ENCODE measurements at places on chromosomes 3 and 15.

DNA sequence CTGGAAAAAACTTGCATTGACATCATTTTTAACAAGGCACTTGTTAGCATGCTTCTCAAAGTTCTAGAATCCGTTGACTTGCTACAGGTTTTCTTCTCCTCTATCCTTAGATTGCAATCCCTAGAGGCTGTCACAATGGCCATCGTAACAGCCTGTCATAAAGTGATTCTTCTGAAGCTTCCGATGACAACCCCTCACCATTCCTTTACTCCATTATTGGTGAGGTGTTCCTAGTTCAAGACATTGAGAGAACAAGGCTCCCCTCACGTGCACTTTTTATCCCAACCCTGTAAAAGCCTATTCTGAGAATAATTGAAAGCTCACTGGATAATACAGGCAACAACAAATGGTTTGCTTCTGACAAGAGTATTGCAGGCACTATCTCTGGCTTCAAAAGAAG lies 131.4 kb downstream of the ROBO1 start:
- no peak for DNase-seq

DNA sequence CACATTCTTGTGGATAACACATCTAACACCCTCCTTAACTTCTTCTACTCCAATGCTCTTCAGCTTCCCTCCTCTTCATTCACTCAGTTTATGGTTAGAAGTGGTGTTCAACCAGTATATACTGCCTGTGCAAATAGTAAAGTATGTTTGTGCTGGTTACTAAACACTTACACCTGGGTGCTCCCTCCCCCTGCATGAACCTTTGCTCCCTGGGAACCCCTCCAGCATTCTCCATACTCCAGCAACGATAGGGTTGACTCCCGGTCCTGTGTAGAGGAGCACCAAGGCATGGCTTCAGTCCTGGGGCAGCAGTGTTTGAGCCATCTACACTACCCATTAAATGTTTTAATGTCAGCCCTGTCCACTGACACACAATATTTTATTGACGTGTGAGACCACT lies 407.5 kb upstream of the DPH6 start:
- DNase-seq, result no peak

DNA sequence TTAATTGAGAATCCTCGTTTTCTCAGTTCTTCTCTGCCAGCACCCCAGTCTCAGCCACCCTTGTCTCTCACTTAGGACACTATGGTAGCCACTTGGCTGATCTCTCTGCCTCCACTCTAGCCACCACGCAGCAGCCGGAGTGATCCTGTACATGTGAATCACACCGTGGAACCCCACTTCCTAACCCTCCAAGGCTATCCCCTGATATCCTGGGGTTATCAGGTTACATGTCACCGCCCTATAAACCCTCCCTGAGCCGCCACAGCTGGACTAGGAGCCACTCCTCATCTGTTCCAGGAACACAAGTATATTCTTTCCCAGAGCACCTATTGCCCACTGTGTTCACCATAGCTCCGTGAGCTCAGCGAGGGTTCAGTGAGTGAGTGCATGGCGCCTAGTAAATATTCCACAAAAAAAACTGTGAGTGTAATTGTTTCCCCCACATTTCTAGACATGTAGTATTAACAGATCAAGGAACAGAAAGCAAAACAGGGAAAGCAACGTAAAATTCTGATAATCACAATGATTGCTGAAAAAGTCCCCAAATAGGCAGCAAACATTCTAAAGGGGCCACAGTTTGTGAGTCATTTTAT lies 661 bp upstream of the PARP14 start:
- DNase-seq, result no peak

DNA sequence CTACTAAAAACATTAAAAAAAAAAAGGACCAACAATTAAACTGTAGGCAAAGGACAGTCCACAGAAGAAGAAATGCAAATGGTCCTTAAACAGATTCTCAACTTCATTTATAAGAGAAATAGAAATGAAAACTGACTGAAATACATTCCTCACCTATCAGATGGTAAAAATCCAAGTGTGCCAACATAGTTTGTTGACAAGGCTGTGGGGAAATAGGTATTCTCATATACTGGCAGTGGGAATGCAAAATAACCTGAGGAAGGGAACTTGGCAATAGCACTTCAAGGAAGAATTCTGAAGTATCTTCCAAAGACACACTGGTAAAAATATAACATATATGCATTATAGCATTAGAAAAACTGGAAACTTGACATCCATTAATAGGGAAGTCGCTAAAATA lies 53.8 kb downstream of the SLC24A1 start:
- no peak for DNase-seq

DNA sequence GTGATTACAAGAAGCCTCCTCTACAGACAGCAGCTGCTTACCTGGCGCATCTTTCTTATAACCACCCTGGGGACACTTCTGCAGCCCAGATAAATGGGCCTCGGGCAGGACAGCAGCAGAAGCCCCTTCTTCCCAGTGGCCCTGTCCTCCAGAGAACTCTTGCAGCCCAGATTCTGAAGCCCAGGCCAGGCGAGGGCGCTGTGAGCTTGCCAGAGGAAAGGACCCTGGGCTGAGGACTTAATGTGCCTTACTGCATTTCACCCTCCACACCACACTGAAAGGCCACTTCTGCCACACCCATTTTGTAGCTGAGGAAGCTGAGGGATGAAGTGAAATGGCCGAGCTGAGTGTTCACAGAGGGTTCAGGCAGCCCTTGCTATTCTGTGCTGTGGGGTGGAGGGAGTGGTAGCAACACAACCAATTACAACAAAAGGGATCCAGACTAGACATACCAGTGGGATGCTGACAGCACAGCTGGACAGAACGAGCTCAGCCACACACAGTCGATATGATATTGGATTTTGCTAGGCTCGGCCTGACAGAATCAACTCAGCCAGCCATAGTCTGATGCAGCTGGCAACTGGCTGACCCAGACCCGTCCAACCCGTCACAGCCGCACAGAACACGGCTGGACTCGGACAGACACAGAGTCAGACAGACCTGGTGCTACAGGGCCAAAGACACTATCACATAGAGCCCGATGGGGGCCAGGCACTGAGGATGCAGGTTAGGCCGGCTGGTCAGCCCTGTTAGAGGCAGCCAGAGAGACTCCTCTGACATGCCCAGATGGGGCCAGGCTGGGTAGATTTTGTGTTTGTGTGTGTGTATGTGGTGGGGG lies 7.3 kb downstream of the ACOX2 start:
- DNase-seq, result no peak

DNA sequence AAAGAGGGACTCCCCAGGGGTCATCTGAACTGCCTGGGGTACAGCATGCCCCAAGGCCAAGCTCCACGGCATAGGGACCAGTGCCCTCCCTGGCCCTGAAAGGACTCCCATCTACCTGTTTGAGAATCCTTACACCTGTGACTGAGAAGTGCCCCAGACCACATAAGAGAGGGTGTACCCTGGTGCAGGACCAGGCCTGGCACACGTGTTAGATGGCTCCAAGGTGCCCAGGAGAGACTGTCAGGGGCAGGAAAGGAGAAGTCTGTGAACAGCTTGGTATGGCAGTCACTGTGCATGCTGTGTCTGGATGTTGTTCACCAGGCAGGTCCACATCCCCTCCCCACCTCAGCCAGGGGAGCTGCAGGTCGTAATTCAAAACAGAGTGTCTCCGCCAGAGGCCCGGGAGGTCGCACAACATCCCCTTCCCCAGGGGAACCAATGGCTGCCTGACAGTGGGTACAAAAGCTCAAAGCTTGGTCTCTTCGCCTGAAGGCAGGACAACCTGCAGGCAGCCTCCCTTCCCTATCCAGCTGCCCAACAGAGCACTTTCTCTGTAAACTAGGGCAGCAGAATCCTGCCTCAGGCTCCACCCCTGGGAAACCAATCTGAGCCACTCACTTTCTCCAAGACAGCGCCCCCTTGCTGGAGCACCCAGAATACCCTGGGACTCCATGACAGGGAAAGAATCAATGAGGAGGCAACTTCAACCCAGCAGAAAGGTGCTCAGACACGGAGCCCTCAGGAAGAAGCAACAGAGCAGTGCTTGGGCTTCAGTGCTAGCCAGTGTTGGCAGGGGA lies 3.9 kb downstream of the NUP210 start:
- no peak for DNase-seq

GRCh38 chr3:126484148-126484547 lies 8.5 kb upstream of the ZXDC start:
- DNase-seq, result no peak

DNA sequence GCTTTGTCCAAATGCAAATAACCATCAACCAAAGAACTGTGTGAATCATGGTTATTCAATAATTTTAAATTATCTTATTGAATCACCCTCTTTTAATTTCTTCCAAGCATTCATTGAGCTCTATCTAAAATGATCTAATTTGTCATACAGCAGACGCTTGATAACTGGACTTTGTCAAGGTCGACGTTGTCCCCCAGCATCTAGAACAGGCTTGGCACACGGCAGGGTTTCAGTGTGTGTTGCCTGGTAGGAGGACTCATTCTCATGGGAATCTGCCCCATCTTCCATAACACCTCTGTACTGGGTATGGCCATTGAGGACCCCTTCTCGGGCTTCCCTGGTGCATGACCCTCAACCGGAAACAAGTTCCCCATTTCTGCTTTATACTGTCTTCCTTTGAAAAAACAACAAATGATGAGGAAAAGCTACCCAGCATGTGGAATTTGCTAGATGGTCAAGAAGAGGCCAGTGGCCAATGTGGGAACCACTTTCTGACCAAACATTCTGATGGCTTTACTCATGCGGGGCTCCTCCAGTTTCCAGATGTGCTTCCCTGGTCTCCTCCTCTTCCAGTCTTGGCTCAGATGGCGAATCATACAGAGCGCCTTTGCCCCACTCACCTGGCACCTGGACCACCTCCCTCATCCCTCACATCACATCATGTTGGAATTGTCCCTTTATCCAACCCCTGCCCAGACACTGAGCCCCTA lies 41.7 kb upstream of the SEC22A start:
- DNase-seq, result no peak

DNA sequence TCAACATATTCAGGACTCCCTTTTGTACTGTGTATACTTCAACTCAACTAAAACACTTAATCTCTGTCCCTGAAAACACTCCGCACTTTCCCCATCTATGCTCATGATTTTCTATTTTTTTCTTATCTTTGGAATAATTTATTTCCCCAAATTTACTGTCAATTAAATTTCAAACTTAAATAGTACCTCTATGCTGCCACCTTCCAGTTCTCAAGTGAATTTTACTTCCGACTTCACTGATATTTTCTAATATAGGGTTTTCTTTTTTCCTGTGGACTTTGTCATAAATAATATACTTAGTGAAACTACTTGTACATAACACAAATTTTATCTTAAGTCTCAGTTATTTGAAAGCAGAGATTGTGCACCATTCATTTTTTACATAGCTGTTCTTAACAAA lies 1303.3 kb downstream of the OTOL1 start:
- DNase-seq, result no peak

Data from LNCaP clone FGC (cell line).